ENCODE measurements at places on chromosomes 11 and 22. TPM values are rescaled to one million over a fixed set of nuclear protein-coding genes. Genes with fewer than 3 reads are reported as not detected.

FAM180B gene
- not detected for polyA plus RNA-seq

- no peak for DNase-seq
These were observed 699.1 kb downstream of the FAM181B start for GRCh38 chr11:82034527-82034926.

- DNase-seq = no peak
These were observed 68.1 kb downstream of the ALX4 start for GRCh38 chr11:44241851-44242250.

- DNase-seq = no peak
These were observed 17.6 kb upstream of the TAB1 start for GRCh38 chr22:39381930-39382329.

DNA sequence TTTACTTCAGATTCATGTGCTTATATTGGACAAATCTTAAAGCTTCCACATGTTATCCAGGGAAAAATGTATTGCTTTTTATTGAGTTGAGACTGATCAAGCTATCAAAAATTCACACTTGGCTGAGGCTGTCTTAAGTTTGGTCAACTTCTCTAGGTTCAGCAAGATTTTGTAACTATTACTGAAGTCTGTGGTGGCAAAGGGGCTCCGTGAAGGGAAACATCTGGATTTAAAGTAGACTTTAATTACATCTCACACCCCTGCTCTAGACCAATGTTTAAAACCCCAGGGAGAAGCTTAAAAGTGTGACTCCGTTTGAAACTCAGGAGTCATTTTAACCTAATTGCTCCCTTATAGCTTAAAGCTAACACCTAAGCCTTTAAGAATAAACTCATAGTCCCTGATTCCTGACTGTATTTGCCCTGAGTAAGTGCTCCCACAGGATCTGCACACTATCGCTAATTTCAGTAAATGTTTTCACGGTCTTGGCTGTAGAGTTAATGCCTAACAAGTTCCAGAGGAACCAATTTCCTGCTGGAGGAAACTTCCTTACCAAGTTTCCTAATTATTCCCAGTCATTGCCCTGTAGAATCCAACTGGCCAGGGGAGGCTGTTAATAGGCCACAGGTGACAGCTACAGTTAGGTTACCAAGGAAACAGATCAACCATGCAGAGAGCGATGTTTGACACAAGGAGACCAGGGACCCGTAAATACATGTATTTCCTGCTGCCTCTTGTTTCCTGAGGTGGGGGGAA lies 40.5 kb downstream of the OR10A6 start:
- no peak for DNase-seq

TEAD1 gene
- 79.2 TPM for polyA plus RNA-seq

GRCh38 chr11:72396041-72396440 lies 38.3 kb downstream of the CLPB start:
- no peak for DNase-seq

TMEM126B gene
- polyA plus RNA-seq = 44.6 TPM

DNA sequence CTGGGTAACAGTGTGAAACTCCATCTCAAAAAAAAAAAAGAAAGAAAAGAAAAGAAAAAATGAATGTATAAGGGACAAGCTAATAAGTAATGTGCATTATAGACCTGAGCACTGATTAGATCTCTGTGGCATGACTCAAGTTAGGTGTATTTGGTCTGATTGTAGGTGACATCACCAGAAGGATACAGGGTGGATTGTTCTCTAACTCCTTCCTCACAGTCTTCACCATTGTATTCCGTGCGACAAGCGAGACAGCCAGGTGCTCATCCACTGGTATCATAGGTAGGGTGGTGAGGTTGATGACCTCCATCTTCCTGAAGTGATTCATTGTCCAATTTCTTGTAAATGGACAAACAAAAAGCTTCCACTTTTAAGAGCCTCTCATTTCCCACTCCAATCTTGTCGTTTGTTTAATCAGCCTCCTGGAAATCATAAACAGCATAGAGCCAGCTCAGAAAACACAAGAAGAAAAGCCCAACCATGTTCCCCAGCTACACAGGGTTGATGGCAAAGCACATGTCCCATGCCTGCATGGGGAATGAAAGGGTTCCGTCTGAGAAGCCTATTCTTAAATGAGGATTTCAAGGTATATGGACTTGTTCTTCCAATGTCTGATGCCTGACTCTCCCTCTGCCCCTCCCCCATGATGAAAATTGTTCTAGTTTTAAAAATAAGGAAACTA lies 6.2 kb downstream of the FAM227A start:
- no peak for DNase-seq

GRCh38 chr11:117084992-117085391 lies 13.2 kb downstream of the SIK3 start:
- no peak for DNase-seq

Measured in BJ (cell line).